ENCODE measurements at places on chromosomes 5 and 9.

GRCh38 chr5:125536095-125536494, 789.7 kb upstream of the ZNF608 start:
- DNase-seq: no peak
- H3K27me3 ChIP-seq: no peaks in the 10 kb centered on the region
- H3K36me3 ChIP-seq: no peaks in the 10 kb centered on the region
- H3K4me3 ChIP-seq: no peak overlapping the region
- no peaks in the 10 kb centered on the region for H3K4me1 ChIP-seq

DNA sequence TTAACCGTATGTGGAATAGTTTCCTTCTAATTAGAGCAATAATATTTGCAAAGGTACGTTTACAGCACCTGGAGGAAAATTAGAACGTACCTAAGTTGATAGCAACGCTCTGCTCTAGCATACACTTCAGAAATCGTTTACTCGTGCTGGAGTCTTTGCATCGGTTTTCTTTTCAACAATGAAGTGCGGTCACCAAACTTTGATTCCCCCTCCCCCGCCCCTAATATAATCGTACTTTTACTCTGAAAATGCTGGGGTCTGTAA, 506 bp downstream of the ADAMTS19 start:
- peaks cover 46% of the 10 kb centered on the region for H3K4me1 ChIP-seq
- no peaks in the 10 kb centered on the region for H3K27me3 ChIP-seq
- H3K4me3 ChIP-seq: peak overlapping the region; percentile 79
- H3K36me3 ChIP-seq: no peaks in the 10 kb centered on the region
- H3K27ac ChIP-seq: peak overlapping the region; percentile 78

- H3K4me1 ChIP-seq: peaks cover 26% of the 10 kb centered on the region
- no peaks in the 10 kb centered on the region for H3K36me3 ChIP-seq
- no peak overlapping the region for H3K4me3 ChIP-seq
- DNase-seq: no peak
- no peaks in the 10 kb centered on the region for H3K27me3 ChIP-seq
Measured at GRCh38 chr9:122376796-122377195, 6.0 kb downstream of the PTGS1 start.

- H3K36me3 ChIP-seq: no peaks in the 10 kb centered on the region
- H3K27ac ChIP-seq: no peak overlapping the region
- no peak for DNase-seq
- H3K27me3 ChIP-seq: no peaks in the 10 kb centered on the region
- no peak overlapping the region for H3K4me3 ChIP-seq
- peaks cover 10% of the 10 kb centered on the region for H3K4me1 ChIP-seq
Measured at GRCh38 chr9:3736161-3736560, 210.4 kb upstream of the RFX3 start.

DNA sequence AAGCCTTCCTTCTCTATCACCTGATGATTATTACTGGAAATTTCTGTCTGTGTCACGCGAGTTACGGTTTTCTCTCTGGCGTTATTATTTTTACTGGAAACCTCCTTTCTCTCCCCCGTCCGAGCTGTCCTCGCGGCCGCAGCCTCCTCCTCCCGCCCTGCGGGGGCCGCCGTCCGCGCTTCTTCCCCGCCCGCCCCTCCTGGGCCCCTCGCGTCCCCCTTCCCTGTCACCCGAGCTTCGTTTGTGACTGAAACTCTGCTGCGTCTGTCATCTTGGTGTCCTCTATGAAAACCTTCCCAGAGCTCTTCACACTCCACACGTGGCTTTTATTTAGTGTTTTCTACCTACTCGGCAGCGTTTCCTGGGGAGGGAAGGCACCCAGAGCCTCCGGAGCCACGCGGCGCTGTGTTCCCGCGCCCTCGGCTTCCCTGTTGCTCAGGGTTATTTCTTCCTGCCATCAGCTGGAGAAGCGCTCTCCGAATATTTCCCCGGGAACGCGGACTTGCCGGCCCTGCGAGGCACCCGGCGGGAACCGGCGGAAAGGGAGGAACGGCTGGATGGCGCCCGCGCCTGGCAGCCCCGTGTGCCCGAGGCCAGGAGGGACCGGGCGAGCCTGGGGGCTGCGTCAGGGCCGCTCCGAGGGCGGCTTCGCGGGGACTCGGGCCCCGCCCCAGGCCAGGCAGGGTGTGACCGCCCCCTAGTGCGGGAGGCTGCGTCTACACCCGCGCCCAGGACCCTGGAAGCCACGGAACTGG, 33.9 kb downstream of the TRIP13 start:
- peak overlapping the region; percentile 34 for H3K27ac ChIP-seq
- no peaks in the 10 kb centered on the region for H3K36me3 ChIP-seq
- H3K4me3 ChIP-seq: peak overlapping the region; percentile 52
- no peak for DNase-seq
- H3K27me3 ChIP-seq: no peaks in the 10 kb centered on the region
- H3K4me1 ChIP-seq: peaks cover 19% of the 10 kb centered on the region

- no peaks in the 10 kb centered on the region for H3K4me1 ChIP-seq
- no peaks in the 10 kb centered on the region for H3K36me3 ChIP-seq
- H3K27me3 ChIP-seq: no peaks in the 10 kb centered on the region
Measured at GRCh38 chr5:55134053-55134722, 25.8 kb upstream of the GPX8 start.

DNA sequence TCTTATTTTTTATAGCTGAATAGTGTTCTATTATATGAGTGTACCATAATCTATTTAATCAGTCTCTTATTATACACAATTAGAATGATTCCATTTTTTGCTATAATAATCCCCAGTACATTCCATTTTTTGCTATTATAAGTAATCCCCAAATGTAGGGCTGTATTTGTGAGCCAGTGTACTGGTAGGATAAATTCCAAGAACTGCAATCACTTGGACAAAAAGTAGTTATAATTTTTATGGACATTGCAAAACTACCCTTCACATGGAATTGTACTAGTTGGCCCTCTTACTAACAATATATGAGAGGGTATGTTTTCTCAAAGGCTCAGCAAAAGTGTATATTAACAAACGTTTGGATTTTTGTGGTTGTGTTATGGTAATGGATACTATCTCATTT, 481.7 kb upstream of the CLINT1 start:
- no peaks in the 10 kb centered on the region for H3K36me3 ChIP-seq
- DNase-seq: no peak

GRCh38 chr9:13628526-13628925, 349.0 kb upstream of the MPDZ start:
- H3K27me3 ChIP-seq: no peaks in the 10 kb centered on the region
- no peak overlapping the region for H3K27ac ChIP-seq
- H3K36me3 ChIP-seq: no peaks in the 10 kb centered on the region
- no peak overlapping the region for H3K4me3 ChIP-seq
- H3K4me1 ChIP-seq: no peaks in the 10 kb centered on the region

- no peaks in the 10 kb centered on the region for H3K36me3 ChIP-seq
- DNase-seq: no peak
- H3K27me3 ChIP-seq: no peaks in the 10 kb centered on the region
- H3K27ac ChIP-seq: peak overlapping the region; percentile 64
- peak overlapping the region; percentile 22 for H3K4me3 ChIP-seq
Measured at GRCh38 chr5:59745415-59745863, 148.1 kb downstream of the PDE4D start.

DNA sequence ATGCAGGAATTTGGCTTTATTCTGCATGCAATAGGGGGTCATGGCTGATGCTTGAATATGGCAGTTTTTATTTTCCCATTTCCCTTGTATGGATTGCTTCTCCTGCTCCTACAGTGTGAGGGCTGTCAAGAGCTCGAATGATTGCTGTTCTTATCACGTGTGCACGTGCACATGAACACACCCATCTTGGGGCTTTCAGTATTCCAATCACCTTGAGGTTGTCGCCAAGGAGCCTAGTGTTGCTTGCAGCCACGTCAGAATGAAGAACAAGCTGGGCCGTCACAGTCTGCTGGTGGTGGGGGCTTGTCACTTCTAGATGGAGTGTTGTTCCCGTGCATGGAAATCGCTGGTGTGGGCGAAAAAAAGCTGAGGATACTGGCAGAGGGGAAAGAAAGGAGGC, 219.4 kb upstream of the GLRA1 start:
- H3K27ac ChIP-seq: no peak overlapping the region
- DNase-seq: no peak
- no peak overlapping the region for H3K4me3 ChIP-seq
- H3K4me1 ChIP-seq: no peaks in the 10 kb centered on the region
- H3K27me3 ChIP-seq: no peaks in the 10 kb centered on the region

DNA sequence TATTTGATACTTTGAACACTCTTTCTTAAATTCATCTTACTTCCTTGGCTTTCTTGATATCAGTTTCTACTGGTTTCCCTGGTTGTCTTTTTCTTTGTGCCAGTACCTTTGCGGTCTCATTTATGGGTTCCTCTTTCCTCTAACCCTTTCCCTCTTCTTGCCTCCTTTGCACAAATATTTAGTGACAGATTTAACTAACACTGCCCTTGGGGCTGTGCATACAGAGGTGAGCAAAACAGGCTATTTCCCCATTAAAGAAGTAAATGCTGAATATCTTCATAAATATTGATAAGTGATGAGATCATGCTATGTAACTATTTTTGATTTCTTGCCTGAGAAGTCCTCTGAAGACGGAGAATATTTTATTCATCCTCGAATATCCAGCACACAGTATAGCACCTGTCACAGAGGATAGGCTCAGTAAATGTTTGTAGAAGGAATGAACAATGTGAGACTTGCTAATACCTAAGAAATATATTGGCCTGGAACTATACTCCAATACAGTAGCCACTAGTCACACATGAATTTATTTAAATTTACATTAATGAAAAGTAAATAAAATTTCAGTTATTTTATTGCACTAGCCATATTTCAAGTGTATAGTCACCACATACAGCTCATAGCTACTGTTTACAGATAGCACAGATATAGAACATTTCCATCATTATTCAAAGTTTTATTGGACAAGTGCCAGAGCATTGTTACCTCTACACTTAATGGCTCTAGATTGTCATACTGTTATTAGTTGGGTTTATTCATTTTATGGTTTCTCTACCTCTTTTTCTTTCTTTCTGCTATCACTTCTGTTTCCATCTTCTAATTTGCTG, 90.4 kb downstream of the RIC1 start:
- peaks cover 7% of the 10 kb centered on the region for H3K36me3 ChIP-seq
- DNase-seq: no peak
- H3K27ac ChIP-seq: no peak overlapping the region

- no peak overlapping the region for H3K27ac ChIP-seq
- no peak for DNase-seq
- no peaks in the 10 kb centered on the region for H3K27me3 ChIP-seq
- H3K4me1 ChIP-seq: peaks cover 14% of the 10 kb centered on the region
- H3K4me3 ChIP-seq: no peak overlapping the region
Measured at GRCh38 chr9:16238623-16239138, 631.8 kb downstream of the BNC2 start.

GRCh38 chr5:139077899-139078298, 120.3 kb downstream of the SIL1 start:
- no peak for DNase-seq
- H3K27me3 ChIP-seq: no peaks in the 10 kb centered on the region
- no peak overlapping the region for H3K27ac ChIP-seq
- no peaks in the 10 kb centered on the region for H3K36me3 ChIP-seq
- peaks cover 11% of the 10 kb centered on the region for H3K4me1 ChIP-seq

DNA sequence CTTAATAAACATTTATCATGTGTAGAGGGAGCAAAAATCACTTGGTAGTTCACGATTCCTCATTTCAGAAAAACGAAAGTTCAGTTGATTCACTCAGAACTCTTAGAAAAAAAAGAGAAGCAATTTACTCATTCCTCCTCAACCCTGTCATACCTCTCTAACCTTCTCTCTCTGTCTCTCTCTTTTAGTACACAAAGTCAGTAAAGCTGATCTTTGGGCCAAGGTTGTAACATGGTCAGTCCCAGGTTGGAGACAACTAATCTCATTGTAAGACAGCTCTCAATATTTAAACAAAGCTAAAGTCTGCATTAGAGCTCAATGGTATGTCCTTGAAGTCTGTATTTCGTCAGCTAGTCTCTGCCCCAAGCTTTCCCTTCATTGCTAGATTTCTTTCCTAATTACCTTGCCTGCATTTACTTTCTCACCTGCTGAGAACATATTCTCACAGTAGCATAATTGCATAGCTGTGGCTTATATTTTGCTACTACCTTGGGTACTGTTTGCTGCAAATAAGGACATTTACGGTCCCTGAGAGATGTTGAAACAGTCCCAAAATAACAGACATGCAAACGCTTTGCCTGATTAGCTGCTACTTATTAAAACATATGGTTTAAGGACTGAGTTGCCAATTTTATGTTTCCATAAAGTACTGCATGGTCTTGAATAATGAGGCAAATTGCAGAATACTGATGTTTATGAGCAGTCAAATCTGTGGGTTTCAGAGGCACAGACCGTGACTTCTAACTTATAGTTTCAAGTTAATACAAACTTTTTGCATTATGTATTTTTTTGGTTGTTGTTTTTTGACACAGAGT, 138.3 kb downstream of the GPBP1 start:
- no peaks in the 10 kb centered on the region for H3K4me1 ChIP-seq
- DNase-seq: no peak
- H3K36me3 ChIP-seq: no peaks in the 10 kb centered on the region

All from esophagus muscularis mucosa (tissue), 4 donors.